ENCODE measurements at places on chromosomes 7 and 10.

- no peak for DNase-seq
Measured at GRCh38 chr10:126463286-126463685, 75.0 kb upstream of the ADAM12 start.

GRCh38 chr10:29908962-29909361 is 150.4 kb downstream of the JCAD start:
- peak; percentile 14 for DNase-seq

DNA sequence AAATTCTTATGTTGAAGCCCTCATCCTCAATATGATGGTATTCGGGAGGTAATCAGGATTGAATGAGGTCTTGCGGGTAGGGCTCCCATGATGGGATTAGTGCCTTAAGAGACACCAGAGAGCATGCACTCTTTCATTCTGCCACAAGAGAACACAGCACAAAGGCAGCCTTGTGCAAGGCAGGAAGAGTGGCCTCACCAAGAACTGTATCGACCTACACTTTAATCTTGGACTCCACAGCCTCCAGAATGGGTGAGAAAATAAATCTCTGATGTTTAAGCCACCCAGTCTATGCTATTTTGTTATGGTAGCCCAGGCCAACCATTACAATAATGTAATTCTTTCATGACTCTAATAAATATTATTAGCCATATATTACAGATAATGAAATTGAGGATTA is 8.4 kb downstream of the SEM1 start:
- no peak for DNase-seq

DNA sequence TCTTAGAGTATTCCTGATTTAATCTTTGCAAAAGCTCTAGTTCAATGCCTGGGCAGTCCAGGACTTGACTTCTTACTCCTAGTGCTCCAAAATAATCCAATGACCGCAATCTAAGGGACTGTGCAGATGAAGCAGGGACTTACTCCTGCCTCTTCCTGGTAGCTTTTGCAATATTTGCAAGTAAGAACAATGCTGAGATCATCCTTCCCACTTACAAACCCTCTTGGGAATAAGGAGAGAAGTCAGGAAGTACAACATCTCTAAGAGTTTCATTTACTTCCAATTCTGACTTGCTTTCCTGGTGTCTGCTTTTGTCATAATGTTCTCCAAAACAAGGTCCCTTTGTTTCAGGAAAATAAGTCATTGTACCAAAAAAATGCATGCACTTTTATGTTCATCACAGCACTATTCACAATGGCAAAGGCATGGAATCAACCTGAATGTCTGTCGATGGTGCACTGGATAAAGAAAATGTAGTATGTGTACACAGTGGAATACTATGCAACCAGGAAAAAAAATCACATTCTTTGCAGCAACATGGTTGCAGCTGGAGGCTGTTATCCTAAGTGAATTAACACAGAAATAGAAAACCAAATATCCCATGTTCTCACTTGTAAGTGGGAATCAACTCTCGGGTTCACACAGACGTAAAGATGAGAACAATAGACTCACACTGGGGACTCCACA is 7.1 kb upstream of the KCNMA1 start:
- no peak for DNase-seq

DNA sequence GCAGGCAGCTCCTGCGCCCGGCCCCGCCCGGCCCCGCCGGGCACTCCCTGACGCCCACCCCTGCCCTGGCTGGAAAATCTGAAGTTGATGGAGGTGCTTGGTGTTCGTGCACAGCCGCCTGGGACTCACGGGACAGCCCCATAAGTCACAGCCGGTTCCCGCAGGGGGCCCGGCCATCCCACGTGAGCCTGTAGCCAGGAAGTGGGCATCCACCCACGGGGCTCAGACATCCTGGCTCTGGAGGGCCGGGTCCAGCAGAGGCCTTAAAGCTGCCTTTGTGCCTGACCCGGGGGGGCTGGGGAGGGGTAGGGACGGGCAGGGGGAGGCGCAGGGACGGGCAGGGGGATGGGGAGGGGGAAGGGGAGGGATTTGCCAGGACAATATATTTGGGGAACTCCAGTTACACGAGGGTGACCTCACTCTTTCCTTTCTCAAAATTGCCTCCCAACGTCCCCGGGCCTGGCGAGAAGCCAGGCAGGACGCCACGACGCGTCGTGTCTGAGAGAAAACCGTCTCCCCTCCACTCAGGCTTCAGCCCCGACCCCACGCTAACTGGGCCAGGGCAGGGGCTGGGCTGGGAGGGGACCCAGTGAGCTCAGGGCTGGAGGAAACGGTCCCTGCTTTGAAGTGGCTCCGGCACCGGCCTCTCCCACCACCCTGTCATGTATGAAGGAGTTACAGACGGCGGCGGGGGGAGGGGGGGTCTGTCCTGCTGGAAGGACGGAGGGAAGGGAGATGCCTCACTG is 82.1 kb upstream of the PDGFA start:
- peak; percentile 65 for DNase-seq

- DNase-seq, result no peak
Measured at GRCh38 chr10:75403144-75403938, 1.8 kb upstream of the ZNF503 start.

DNA sequence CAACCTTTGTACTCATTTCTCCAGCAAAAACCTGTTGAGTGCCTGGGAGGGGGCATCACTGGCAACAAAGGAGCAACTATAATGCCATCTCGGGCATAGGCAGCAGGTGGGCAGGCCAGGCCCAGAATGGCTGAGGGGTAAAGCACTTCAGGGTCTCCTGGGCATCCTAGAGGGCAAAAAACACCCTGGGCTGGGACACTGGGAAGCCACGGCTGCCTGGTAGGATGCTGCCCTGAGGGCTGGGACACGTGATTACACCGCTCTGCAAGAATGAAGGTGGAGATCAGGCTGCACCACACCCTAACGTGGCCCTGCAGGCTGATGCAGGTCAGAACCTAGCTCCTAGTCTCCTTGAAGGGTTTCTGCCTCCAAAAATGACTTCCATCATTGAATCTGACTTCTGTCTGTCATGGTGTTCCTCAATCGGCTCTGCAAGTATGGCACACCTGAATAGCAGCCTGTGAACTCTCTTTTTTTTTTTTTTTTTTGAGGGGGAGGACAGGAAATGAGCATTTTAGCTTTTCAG is 4.5 kb upstream of the TRAPPC14 start:
- DNase-seq, result no peak

GRCh38 chr10:12568391-12569009 is 219.2 kb downstream of the CAMK1D start:
- no peak for DNase-seq

GRCh38 chr10:116120688-116121455 is 152.1 kb downstream of the GFRA1 start:
- no peak for DNase-seq

DNA sequence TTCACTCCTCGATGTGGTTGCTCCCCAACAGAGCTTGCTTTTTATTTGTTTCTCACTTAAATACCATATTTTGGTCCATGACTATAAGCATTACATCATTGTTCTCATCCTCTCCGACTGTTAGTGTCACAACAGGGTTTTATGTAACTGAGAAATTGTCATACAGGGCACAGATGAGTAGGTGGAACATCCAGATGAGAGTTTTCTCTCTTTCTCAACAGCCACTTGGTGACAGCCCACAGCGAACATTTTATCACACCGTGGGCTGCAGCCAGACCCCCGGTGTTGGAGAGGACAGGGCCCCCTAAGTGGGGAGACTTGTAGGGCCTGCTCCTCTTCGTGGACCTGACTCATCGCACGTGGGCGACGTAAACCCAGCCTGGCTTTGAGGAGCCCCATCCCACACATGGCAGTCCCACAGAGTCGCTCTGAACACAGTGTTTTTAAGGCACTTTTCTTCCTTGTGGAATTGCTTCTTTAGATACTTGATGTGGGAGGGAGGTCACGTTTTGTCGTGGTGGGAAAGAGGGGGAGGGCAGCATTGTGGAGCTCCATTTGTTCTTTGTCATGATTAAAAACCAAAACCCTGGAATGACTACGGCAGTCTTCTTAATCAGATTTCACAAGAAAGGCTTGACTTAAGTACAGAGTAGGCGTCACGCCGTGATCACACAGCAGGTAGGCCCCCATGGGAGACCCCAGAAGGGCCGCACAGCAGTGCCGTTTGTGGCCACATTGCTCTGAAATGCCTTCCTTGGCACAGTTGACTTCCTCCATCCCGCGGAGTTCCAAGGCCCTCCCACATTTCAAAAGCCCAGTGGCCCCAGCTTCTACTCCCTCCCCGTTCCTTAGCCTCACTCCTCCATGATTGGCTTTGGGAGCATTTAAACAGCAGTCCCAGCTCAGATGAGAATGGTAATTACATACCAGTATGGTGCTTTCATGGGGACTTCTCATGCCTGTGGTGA is 220.6 kb downstream of the CCDC3 start:
- no peak for DNase-seq

Measured in GDM1 (cell line).